ENCODE measurements at places on chromosomes 2 and 18.

- DNase-seq, result no peak
Measured at GRCh38 chr2:26144031-26144430, 28.9 kb upstream of the GAREM2 start.

DNA sequence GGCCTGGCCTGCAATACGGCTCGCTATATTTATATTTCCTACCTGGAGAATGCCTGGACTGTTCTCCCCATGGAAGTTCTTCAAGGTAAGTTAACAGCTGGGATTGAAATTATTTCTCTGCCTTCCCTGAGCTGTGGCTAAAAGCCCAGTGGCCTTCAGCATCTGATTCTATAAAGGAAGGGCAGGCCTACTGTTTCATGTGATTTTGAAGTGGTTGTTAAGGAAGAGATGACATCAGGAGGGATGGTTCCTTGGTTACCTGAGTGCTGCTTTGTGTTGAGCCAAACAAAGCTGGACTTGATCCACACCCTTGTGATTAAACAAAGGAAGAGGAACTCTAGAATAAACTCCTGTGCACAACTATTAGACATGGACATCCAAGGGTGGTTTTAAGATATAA, 61.6 kb downstream of the MFSD6 start:
- DNase-seq, result no peak

DNA sequence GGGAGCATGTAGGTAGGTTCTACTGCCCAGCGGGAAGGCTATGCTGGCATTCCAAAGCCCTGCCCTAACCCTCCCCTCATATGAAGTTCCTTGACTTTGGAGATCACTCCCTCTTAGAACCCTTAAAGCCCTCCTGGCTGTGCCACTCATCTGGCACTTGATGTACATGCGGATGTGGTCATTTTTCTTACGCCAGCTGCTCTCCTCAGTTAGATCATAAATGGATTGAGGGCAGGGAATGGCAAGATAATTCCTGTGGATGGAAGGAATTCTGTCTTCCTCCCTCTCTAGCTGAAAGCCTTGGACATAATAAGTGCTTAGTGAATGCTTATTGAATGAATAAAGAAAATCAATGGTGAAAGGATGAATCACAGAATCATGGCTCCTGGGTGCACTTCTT, 51.6 kb downstream of the SLC4A3 start:
- DNase-seq, result no peak

DNA sequence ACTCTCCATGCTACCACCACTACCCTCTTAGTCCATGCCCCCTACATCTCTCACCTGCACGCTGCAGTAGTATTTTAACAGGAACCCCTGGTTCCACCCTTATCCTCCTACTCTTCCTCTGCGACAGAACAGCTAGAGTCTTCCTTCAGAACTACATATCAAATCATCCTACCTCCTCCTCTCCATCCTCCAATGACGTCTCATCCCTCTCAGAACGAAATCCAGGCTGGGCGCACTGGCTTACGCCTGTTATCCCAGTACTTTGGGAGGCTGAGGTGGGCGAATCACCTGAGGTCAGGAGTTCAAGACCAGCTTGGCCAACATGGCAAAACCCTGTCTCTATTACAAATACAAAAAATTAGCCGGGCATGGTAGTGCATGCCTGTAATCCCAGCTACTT, 10.3 kb upstream of the KIF3C start:
- DNase-seq, result no peak
